ENCODE measurements at places on chromosomes 1 and 21.

DNA sequence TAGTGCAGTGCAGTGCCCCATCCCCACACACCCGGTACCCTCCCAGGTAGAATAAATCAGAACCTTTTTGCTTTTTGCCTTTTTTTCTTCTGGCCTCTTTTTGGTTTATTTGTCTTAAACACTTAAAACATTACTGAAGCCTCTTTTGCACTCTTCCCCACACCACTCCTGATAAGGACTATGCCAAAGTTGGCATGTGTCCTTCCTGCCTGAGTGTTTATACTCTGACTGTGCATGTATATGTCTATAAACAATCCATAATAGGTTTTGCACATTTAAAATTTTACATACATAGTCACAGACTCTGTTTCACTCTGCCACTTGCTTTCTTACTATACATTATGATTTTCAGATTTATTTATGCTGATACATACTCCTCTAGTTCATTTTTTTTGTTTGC is 59.6 kb downstream of the BEND5 start:
- DNase-seq: no peak

DNA sequence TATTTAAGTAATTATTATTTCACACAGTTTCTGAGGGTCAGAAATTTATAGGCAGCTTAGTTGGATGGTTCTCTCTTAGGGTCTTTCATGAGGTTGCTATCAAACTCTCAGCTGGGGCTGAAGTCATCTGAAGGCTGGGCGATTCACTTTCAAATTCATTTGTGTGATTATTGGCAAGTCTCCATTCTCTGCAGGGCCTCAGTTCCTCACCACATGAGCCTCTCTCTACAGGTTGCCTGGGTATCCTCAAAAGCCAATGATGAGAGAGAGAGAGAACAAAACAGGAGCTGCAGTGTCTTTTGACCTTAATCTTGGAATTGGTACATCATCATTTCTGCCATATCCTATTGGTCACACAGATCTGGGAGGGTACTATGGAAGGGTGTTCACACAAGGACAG is 29.6 kb upstream of the COG2 start:
- DNase-seq: no peak

DNA sequence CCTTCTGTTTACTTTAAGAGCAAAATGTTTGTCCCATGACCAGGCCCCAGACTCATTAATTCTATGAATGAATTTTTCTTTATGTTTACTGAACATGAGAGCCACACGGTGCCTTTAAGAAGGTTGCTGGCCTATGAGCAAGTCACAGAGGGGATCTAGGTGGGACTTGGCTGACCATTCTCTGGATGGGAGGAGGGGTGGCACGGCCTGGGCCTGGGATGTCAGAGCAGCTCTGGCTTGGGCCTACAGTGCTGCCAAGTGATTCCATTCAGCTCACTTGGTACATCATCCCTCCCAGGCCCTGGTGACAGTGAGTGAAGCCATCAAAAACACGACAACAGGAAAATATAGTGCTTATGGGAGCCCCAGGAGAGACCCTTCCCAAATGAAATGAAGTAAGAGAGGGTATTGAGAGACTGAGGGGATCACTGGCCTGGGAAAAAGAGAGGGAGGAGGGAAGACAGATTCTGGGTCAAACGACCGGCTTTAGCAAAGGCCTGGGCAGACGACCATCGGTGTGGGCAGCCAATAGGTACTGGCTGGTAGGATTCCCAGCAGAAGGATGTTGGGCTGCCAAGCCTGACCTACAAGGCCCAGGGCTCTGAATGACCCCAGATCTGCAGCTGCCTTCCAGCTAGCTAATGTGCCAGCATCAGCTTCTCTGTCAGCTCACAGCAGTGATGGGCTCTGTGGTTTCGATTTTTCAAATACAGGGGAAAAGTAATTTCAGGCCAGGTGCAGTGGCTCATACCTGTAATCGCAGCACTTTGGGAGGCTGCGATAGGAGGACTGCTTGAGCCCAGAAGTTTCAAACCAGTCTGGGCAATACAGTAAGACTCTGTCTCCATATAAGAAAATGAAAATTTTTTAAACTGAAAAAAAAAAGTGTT is 3.3 kb downstream of the TMEM53 start:
- DNase-seq: no peak

- DNase-seq: no peak
Measured at GRCh38 chr1:44536357-44537209, 131.5 kb downstream of the RNF220 start.

GRCh38 chr1:13749543-13750341 is 49.8 kb downstream of the PRDM2 start:
- DNase-seq: peak; percentile 70

GRCh38 chr1:12100071-12100470 is 37.0 kb downstream of the TNFRSF8 start:
- DNase-seq: no peak

- DNase-seq: no peak
Measured at GRCh38 chr1:98369463-98369862, 292.1 kb upstream of the SNX7 start.

GRCh38 chr1:169809370-169810095 is 14.8 kb upstream of the METTL18 start:
- DNase-seq: no peak

- DNase-seq: no peak
Measured at GRCh38 chr1:243982447-243983018, 68.5 kb upstream of the ZBTB18 start.

DNA sequence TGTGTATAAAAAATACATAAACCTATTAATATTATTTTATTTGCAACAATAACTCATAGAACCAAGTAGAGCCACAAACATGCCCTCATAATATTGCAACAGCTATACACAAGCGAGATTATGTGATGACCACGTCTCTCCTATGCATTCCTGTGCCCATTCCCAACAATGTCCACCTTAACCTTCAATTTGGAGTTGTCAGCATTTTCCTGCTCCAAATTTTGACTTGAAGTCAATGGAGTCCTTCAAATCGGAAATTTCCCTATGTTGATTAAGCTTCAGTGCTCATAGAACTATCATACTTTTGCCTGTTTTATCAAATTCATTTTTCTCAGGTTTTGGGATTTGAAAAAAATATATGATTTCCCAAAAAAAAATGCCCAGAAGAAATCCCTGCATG is 27.4 kb upstream of the FAM20B start:
- no peak for DNase-seq

- DNase-seq: no peak
Measured at GRCh38 chr1:158054721-158055120, 61.3 kb downstream of the KIRREL1 start.

- DNase-seq: no peak
Measured at GRCh38 chr1:221025956-221026355, 146.7 kb downstream of the HLX start.

GRCh38 chr1:51168936-51169335 is 66.9 kb downstream of the C1orf185 start:
- no peak for DNase-seq

DNA sequence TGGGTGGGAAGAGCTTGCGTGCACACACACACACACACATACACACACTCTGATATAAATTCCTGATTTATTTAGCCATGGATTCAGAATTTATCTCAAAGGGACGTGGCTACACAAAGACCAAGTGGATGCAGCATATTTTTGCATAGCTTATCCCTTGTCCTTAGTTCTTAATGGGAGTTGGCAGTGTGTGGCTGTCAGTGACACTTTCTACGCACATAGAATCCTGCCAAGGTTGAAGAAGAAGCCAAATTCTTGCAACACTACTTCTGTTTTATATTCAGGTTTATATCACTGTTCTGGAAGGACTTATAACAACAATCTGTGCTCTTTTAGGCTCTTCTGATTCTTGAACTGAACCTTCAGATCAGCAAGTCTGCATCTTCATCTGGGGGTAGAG is 292.7 kb downstream of the CAMTA1 start:
- no peak for DNase-seq

GRCh38 chr1:2379733-2380404 is 11.5 kb downstream of the MORN1 start:
- no peak for DNase-seq

- DNase-seq: no peak
Measured at GRCh38 chr1:165635823-165636222, 4.8 kb downstream of the MGST3 start.

Measured in activated CD4-positive, alpha-beta memory T cell treated with anti-CD3 and anti-CD28 coated beads for 36 hours (primary cell).